ENCODE measurements at places on chromosomes 16 and 17.

DNA sequence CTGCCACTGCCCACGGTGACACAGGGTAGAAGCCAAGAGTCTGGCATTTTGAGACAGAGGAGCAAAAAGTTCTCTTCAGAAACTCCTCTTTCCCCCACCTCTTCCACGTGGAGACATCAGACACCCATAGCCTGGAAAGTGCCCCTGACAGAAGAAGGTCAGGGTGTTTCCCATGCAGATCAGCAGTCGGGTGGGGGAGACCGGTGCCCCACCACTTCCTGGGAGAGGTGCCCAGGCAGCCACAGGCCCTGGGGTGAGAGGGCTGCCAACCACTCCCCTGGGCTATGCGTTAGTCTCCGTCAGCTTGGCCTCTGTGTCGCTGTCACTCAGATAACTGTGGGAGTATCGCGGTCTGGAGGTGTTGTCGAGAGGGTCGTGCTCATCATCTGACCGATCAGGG is 31.5 kb downstream of the PIPOX start:
- DNase-seq = no peak

- no peak for DNase-seq
These were observed 24.3 kb upstream of the MLKL start for GRCh38 chr16:74724820-74725549.

DNA sequence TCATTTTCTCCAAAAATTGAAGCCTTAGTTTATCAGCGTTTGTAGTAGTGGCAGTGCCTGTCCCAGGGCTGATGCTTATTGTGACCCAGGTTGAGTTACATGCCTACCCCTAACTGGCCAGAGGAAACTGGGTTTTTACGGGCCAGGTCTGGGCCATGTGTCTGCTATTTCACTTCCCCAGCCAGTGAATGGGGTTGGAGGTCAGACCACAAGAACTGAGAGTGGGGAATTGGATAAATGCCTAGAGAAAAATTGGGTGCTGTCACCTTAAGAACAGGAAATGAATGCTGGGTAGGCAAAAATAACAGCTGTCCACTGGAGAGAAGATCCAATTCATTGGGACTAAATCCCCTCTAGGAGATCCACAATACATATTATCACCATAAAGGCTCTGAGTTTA is 5.2 kb downstream of the ADPRM start:
- DNase-seq = no peak

DNA sequence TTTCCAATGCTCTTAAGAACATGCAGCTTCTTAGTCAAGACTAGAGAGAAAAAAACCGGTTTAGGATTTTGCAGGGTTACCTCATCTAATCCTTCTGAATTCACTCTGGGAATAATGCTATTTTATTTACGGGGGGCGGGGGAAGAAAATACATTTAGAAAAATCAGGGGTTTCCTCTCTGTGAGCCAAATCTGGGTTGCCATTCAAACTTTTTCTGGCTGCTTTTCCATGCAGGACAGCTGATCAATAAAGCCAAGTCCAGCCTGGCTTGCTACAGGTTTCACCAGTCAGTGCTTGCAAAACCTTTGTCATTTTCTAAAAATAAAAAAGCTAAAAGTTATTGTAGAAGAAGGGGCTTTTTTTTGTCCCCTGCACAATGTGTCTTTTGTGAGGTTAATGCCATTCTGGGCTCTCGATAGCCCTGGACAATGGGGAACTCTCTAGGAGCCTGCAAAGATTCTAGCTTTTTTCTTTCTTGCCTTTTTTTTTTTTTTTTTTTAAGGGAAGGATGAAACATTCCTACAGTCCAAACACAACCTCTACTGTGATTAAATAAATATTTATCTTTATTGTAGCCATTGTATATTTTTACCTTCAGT is 13.1 kb upstream of the ZFHX3 start:
- no peak for DNase-seq

GRCh38 chr17:2862197-2862596 is 66.0 kb downstream of the RAP1GAP2 start:
- no peak for DNase-seq

- no peak for DNase-seq
These were observed 27.1 kb downstream of the PMP22 start for GRCh38 chr17:15238057-15238456.

GRCh38 chr17:37651849-37652248 is 8.6 kb upstream of the DDX52 start:
- no peak for DNase-seq

- no peak for DNase-seq
These were observed 3.2 kb downstream of the SLC22A31 start for GRCh38 chr16:89197033-89197632.

GRCh38 chr17:52376137-52376536 is 217.6 kb upstream of the CA10 start:
- DNase-seq = no peak

DNA sequence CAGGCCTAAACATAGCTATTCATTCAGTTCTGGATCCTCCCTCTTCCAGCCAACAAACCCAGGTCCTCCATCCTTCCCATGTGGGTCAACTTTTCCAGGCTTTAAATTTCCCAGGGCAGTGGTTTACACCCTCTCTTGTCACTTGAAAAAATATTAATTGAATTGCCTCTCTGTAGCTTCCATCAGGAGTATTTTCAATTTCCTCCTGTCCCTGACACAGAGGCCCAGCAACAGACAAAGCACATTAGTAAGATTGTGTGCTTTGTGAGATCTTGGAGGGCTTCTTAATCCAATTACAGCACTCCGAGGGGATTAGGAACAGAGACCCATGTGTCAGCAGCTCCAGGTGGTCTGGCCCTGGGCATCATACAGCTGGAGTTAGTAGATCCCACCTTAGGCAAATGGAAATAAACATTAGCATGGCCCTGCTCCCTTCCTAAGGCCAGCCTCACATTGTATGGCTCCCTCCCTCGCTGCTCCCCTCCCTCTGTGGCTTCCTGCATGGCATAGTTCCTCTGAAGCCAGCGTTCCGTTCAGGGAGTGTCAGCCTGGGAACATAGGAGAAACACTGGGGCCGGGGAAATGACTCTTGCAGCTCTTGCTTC is 132.7 kb upstream of the HSBP1 start:
- DNase-seq = no peak

All from CD4-positive, alpha-beta T cell (primary cell).